ENCODE measurements at places on chromosomes 4 and X.

DNA sequence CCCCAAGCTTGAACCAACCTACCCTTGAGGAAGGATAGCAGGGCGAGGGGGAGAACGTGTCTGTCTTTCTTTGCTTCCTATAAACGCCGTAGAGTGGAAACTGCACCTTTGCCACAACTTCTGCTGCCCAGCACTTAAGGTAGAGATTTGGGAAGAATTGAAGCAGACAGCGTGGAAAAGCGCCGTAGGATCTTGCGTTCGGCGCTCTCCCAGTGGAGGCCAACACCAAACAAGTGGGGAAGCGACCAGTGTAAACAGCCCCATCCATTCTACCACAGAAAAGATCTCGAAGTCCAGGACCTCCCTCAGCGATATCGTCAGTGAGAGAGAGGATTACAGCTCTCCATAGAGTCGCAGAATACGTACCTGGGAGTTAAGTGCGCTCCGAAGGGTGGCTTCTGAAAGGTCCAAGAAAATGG is 3.9 kb upstream of the NKX6-1 start:
- DNase-seq = no peak

DNA sequence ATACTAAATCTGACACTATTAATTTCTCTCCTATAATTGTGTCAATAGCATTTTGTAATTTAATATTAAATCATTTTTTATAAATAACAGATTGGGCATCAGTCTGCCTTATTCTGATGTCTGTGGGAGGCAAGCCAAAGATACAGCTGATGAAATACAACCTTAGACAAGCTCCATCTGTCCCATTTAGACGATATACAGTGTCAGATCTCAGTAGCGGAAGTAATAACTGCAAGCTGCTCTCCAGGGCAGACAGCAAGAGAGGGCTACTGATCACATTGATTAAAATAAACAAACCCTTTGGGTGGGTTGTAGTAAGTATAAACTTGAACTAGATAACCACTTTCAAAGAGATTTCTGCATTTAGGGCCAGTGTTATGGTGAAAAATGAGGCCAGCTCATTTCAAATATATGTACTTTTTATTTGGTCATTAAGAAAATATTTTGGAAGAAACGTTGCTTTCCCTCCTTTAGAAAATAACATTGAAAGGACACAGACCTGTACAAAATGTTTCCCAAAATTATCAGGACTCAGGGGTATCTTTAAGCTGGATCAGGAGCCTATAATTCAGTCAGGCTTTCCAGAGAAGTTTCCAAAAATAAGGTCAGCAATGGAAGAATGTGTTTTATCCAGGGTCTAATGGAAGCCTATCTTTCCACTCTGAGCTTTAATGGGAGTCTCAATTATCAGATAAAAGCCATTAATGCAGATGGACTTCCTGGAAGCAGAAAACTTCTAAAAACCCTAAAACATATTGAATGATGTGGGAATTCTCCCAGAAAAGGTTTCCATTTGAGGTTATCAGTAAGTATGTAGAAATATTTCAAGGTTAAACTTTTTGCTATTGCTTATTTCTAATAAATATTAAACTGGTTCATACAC is 1028.8 kb upstream of the IGFBP7 start:
- no peak for DNase-seq

GRCh38 chrX:149717803-149718202 is 5.9 kb downstream of the MAGEA11 start:
- no peak for DNase-seq

GRCh38 chrX:111283446-111283845 is 13.2 kb upstream of the CAPN6 start:
- no peak for DNase-seq

- DNase-seq = no peak
Measured at GRCh38 chrX:93177930-93178329, 495.4 kb downstream of the NAP1L3 start.

GRCh38 chr4:190015538-190016368 is 11.3 kb downstream of the FRG2 start:
- DNase-seq = no peak
